ENCODE measurements at places on chromosomes 2 and 18.
A peak's percentile ranks its signal among the peaks of the same experiment; 100 is the strongest.

- no peak for DNase-seq
These were observed 355.1 kb upstream of the MYT1L start for GRCh38 chr2:2686222-2686621.

DNA sequence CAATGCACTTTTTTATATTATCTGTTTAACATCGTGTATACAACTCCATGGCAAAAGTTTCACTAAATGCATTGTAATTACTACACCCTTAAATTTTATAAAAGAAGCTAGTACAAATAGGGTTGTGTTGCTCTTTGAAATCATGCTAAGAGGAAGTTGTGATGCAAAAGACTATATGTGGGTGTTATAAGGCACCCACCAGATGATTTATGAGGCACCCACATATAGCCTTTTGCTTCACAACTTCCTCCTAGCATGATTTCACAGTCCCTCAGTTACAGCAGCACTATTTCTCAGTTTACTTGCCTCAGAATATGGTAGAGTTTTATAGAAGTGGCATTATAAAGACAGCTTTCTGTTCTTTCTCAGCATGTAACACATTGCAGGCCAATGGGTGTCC is 277.3 kb upstream of the DOK6 start:
- no peak for DNase-seq

- no peak for DNase-seq
These were observed 48.7 kb downstream of the ST3GAL5 start for GRCh38 chr2:85840091-85840490.

DNA sequence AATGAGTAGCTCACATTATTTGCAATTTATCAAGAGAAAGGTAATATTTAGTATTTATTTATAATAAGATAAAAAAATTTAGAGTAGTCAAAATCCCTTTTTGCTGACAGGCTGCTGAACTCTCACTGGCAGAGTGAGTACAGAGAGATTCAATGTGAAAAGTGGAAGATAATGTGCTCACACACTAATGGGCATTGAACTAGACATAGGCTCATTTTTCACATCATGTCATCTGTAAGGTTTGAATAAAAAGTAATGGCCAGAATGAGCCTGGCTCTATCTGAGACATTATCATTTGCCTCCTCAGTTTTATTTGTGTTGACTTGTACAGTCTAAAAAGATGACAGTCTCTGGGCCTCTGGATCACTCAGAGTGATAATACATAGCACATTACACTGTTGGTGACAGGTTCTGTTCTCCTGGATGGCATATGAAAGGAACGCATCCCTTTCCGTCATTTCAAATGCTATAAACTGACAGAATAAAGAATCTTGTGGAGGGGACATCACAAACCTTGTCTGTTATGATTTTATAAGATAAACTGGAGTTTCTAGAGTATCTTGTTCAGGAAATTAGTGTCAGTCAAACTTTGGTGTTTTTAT is 812.9 kb downstream of the NR4A2 start:
- no peak for DNase-seq

- peak; percentile 27 for DNase-seq
These were observed at the start of gene WDSUB1 for GRCh38 chr2:159285929-159286708. Gene WDSUB1 (minus strand): TSS chr2:159286703. CDS start chr2:159283069, 3,634 bp downstream.

DNA sequence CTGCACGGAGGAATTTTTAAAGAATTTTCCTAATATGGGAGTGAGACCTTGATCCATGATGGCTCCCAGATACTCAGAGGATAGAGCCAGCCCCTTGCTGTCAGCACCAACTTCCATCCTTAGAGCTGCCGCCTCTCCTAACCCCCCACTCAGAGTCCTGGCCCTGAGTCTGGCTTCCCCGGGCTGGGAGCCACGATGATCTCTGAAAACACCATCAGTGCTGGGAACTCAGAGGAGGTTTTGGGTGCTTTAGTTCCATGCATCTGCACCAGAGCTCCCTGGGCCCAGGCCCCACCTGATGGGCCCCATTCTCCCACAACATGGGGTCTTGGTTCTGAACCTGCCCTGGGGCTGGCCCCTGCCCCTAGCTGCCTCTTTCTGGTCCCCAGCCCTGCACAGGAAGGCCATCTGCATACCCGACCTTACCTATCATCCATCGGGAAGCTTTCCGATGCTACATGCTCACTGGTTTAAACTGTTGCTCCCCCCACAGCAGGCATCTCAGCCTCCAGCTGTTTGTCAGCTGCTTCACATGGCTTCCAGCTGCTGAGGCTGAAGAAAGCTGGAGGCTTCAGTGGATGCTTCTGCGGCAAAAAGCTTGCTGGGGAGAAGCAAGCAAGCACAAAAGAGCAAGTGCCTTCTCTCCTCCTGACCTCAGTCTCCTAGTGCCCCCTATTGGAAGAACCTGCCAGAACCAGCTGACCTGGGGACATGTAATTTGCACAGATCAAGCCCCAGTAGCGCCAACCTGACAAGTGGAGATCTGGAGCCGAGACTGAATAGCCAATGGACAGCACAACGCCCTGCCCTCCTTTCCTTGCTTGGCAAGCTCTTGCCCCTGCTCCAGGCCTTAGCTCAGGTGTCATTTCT is 24.2 kb upstream of the RHOB start:
- no peak for DNase-seq

DNA sequence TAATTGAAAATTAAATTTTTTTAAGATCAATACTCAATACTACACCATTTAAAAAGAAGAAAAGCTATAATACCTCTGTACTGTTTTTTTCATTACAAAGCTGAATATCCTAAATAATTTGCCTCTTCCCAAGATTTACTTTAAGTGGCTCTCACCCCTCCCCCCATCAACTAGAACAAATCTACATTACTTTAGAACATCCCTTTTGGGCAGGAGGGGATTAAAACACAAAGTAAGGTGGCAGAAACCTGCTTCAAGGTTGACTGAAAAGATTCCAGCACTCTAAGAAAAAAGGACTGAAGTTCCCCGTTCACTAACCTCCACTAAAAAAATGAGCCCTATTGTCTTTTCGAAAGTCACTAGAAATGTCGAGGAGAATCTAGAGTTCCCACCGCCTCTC is 42.3 kb downstream of the SLC38A11 start:
- no peak for DNase-seq

DNA sequence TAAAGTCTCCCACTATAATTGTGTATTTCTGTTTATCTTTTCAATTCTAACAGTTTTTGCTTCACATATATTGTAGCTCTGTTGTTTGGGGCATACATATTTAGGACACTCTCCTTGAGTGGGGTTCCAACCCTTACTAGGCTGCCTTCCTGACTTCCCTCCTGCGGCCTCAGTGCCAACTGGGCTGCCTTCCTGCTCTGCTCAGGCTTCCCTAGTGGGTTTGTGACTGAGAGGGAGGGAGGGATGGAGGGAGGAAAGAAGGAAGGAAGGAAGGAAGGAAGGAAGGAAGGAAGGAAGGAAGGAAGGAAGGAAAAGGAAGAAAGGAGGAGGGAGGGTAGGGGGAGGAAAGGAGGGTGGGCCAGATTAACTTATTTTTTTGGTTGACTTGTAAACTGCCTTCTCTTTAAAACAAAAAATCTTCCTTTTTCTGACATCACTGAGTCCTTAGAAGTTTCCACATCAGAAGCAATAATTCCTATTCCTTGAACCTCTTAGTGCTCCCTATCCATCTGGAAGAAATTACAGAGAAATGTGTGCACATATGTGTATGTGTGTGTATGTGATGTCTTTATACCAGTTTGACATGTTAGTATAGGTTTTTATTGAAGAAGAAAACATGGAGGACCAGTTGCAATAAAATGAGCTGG is 145.4 kb upstream of the PGAP1 start:
- DNase-seq = no peak

GRCh38 chr2:101559551-101559950 is 84.6 kb upstream of the RFX8 start:
- DNase-seq = no peak

DNA sequence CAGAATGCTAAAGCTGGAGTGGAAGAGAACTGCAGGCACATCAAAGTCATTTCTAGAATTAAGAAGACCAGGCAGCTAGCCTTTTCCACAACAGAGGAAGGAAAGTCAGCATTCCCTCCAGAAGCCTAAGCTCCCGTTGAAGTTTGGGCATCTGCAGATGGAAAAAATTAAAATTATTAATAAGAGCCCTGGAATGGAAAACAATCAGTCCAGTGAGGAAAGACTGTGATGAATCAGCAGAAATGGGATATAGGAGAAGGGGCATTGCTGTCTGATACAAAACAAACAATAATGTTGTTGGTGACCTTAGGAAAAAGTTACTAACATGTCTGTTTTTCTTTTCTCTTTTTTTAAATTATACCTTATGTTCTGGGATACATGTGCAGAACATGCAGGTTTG is 450.7 kb upstream of the SLC14A2 start:
- DNase-seq = no peak

DNA sequence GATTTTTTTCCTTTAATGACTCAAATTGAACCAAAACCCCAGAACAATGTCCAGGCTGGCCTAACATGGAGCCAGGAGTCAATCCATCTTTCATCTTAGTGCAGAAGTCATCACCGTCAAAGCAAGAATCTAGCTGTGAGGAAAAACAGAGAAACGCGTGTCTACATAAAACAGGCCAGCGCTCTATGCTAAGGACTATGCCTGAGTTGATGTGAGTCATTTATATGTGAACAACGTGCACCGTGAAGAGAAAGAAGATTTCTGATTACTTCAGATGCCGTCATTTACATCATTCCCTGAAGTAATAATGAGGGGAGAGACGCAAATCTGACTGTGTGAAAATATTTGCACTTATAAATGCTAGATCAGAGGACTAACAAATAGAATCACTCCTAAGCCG is 34.0 kb upstream of the SALL3 start:
- DNase-seq = no peak

Data from LoVo (cell line).